ENCODE measurements at places on chromosomes 2 and 18. TPM values are rescaled to one million over a fixed set of nuclear protein-coding genes. Genes with fewer than 3 reads are reported as not detected.
A peak's percentile ranks its signal among the peaks of the same experiment; 100 is the strongest.

- DNase-seq = no peak
These were observed 3.5 kb upstream of the ASXL2 start for GRCh38 chr2:25881764-25882163.

- DNase-seq = peak; percentile 50
These were observed 286.8 kb upstream of the TRIB2 start for GRCh38 chr2:12429779-12430406.

DNA sequence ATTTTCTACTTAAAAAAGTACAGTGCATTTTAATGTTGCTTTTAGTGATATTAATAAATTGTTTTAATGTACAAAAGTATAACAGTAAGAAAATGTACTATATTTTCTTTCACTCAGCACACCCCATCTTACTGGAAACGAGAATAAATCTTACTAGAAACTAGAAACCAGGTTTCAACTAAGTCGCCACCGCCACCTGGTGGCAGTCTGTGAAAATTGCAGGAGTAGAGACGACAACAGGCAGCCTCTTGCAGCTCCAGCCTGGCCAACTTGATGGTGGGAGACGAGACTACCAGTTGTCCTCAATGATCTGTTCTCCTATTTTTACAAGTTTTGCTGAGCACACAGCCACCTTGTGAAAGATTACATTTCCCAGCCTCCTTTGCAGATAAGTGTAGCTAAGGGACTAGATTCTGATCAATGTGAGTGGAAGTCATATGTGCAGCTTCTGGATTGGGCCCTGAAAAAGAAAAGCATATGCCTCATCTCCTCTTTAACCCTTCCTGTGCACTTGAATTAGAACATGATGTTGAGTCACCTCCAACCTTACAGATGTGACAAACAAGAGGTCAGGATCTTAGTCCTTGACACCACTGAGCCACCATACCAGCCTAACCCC lies 8.7 kb downstream of the OTOF start:
- no peak for DNase-seq

DNA sequence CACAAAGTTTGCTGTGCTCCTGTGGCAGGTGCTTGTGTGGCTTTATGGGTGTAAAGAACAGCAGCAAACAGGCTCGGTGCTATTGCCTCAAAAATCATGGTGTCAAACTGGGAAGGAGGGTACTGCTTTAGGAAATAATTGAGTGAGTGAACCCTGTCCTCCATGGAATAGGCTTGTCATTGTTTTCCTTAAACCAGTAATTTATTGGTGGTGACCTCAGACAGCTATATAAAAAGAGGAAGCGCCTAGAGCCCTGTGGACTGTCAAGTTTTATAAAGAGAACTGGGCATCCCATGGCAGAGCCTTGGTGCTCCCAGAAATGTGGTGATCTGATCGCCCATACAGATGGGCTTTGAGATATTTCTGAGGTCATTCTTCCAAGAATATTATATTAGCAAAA lies 4.7 kb upstream of the CXCR4 start:
- DNase-seq = no peak

DNA sequence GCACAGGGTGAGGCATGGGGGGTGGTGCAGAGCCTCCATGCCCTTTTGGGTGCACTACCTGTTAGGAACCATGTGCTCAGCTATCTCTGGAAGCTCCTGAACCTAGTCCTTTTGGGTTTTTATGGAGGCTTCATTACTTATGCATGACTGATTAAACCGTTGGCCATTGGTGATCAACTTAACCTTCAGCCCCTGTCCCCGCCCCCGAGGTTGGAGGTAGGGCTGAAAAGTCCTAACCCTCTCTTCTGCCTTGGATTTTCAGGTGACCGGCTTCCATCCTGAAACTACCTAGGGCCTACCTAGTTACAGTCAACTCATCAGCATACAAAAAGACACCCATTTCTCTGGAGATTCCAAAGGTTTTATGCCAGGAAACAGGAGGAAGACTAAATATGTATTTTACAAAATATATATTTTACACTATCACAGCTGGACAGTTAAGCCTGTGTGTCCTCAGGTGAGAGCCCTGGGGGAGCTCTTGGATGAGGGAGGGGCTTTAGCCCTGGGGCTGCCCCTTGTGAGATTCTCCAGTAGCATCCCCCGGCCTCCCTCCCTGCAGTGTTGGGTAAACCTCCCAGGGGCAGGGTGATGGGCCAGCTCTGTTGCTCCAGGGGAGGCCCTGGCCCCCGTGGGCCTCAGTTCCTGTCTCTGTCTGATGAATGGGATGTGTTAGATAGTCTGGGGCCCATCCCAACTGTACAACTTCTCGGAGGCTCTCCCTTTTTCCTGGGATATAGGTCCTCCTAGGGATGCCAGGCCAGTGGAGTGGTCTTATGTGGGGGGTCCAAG lies 24.1 kb downstream of the GLI2 start:
- DNase-seq = no peak

GRCh38 chr2:129906861-129907235 lies 72.6 kb upstream of the RAB6C start:
- no peak for DNase-seq

DNA sequence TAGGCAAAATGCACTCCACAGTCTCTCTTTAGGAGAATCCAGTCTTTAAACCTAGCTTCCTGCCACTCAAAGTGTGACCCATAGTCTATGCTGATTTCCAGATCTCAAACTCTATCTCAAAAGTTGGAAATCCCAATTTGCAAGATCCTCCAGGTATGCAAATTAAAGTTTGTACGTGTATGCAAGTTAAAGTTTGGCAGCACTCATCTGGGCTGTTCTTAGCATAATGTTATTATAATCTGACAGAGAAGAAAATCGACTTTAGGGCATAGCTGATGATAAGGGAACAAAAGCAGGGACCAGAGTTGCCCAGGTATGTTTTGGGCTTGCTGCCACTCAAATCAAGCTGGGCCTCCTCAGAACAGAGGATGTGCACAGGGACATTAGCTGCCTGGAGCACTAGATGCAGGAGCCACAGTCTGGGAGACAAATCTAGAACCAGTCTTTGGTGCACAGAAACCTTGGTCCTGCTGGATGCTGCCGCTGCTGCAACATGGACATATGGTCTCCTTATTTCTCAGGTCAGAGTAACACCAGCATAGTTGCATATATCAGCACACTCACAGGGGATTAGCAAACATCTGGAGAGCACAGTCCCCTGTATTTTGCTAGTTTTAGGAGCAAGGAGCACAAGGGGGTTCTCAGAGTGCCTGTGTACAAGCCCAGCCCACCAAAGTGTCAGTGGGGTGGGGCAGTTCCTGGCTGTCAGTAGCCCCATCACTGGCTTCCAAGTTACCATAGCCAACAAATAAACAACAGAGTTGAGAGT lies 242.6 kb downstream of the TTC32 start:
- DNase-seq = no peak

GRCh38 chr18:63195326-63196159 lies 124.0 kb downstream of the BCL2 start:
- no peak for DNase-seq

- DNase-seq = no peak
These were observed 13.3 kb downstream of the DGKD start for GRCh38 chr2:233367586-233367985.

GRCh38 chr2:62227386-62228075 lies 31.6 kb downstream of the B3GNT2 start:
- DNase-seq = no peak

BCL11A gene
- total RNA-seq = 4.4 TPM

EPAS1 gene
- total RNA-seq = 33.8 TPM

KCNJ3 gene
- 0.12 TPM for total RNA-seq

DSC1 gene
- total RNA-seq = not detected

CFAP210 gene
- total RNA-seq = not detected

COL6A3 gene
- total RNA-seq = 13.0 TPM
